ENCODE measurements at places on chromosomes 12 and 14.

GRCh38 chr14:61813096-61813606 is 50.9 kb downstream of the SNAPC1 start:
- DNase-seq: no peak

- no peak for DNase-seq
Observed at GRCh38 chr14:58972233-58973017, 216.0 kb upstream of the DAAM1 start.

DNA sequence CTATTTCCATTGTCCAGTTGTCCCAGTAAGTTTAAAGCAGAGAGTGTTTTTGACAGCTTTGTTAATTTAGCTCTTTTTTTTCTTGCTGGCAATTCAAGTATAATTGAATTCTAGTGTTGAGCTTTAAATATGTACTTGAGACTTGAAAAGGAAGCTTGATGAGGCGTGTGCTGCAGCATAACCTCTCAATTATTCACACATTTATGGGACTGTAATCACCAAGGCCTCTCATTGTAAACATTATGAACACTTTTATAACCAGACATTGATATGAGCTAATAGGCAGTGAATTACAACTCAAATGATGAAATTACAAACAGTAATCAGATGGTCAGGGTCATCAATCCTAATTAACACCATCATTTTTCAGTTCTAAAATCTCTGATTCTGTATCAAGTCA is 378.0 kb upstream of the DDHD1 start:
- no peak for DNase-seq

GRCh38 chr12:42588524-42589464 is 752 bp downstream of the PRICKLE1 start:
- DNase-seq: no peak

DNA sequence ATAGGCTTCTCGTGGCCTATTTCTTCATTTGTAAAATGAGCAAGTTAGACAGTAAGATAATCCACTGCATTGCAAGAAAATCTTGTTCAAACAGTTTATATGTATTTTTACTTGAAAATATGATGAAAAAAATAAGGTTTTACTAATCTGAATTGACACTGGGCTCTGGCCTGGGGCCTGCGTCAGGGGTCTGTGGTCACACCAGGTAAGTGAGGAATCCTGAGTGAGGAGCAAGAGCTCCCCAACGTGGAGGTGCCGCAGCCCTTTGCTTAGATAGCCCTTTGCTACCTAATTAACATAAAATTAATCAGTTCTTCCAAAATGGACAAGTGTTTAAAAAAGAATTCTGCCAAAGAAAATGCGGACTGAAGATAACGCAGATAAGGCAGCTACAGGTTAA is 39.1 kb upstream of the STAB2 start:
- no peak for DNase-seq

DNA sequence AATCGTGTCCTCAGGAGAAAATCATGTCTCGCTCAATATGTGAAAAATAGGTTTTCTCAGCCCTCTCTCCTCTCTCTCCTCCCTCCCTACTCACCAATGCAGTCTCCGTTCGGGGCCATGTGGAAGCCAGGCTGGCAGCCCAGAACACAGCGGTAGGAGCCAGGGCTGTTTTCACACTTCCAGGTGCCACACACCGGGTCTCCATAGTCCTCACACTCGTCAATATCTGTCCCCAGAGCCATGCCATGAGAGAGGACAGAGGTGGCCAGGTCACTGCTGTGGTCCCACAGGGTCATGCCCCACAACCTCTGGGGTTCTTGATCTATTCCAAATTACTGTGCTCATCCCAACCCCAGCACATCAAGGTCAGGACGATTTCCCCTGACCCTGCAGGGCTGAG is 13.5 kb downstream of the ISCA2 start:
- DNase-seq: no peak

GRCh38 chr12:105823810-105824209 is 314.9 kb downstream of the NUAK1 start:
- no peak for DNase-seq

GRCh38 chr14:99675951-99676350 is 8.1 kb upstream of the CYP46A1 start:
- no peak for DNase-seq

DNA sequence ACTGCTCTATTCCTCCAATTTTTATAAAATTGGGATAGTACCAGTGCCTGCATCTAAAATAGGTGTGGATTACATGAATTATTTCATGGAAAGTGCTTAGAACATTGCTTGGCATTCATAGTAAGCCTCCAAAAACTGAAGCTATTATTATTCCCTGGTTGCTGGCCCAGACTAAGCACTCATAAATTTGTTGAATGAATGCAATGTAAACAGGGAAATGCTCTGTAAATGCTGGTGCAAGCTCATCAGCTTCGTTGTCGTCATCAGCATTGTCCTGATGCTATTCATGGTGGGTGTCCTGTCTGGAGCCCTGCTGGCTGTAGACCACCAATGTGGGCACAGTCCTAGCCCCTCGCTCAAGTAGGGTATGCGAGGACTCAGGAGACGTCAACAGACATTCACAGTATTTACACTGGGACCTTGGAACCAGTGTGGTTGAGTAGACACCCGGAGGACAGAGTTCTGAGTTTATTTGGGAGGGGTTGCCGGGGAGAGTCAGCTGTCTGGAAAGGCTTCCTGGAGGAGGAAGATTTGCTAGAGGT is 16.5 kb downstream of the BDKRB2 start:
- no peak for DNase-seq

- DNase-seq: no peak
Observed at GRCh38 chr12:98653866-98654493, 8.9 kb downstream of the APAF1 start.

GRCh38 chr14:22966783-22967269 is 9.9 kb upstream of the HAUS4 start:
- no peak for DNase-seq

GRCh38 chr12:19200261-19200660 is 70.7 kb downstream of the PLEKHA5 start:
- DNase-seq: no peak

DNA sequence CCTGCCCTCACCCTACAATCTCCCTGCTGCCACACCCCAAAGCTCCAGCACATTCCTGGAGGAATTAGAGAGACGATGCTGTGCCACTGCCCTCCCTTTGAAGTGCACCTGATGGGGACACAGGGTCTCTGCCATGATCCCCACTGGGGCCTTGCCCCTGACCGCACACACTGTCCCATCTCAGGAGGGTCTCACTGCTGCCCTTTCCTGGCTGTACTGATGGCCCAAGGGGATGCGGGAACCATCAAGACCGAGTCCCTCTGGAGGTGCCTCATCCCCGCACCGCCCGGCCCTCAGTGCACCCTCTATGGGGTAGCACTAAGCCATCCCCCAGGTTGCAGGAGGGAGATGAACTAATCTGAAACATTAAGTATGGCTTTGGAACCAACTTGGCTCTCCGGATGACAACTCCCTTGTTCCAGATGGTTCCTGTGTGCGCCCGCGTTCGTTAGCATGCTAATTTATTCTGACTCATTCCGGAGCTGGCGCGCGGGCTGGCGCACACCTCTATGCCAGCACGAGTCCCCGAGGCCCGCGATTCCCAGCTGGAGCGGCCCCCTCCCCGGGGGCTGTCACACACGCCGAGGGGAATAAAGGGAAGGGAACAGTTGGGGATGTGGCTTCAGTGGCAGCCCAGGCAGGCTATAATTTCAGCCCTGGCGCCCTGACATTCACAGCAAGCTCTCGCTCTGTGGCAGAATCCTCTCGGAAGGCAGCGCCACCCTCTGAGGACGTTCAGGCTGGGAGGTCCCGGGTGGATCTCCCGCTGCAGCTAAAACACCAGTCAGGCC is 34.2 kb upstream of the C14orf180 start:
- no peak for DNase-seq

All from stimulated activated CD4-positive, alpha-beta T cell treated with anti-CD3 and anti-CD28 coated beads, Interleukin-1b, Interleukin-23, amount 100 ng/mL, for 1 hour (primary cell).